ENCODE measurements at places on chromosomes 1 and 21.
A peak's percentile ranks its signal among the peaks of the same experiment; 100 is the strongest.

GRCh38 chr1:6082430-6082971, 36.8 kb downstream of the KCNAB2 start:
- DNase-seq: peak; percentile 58

DNA sequence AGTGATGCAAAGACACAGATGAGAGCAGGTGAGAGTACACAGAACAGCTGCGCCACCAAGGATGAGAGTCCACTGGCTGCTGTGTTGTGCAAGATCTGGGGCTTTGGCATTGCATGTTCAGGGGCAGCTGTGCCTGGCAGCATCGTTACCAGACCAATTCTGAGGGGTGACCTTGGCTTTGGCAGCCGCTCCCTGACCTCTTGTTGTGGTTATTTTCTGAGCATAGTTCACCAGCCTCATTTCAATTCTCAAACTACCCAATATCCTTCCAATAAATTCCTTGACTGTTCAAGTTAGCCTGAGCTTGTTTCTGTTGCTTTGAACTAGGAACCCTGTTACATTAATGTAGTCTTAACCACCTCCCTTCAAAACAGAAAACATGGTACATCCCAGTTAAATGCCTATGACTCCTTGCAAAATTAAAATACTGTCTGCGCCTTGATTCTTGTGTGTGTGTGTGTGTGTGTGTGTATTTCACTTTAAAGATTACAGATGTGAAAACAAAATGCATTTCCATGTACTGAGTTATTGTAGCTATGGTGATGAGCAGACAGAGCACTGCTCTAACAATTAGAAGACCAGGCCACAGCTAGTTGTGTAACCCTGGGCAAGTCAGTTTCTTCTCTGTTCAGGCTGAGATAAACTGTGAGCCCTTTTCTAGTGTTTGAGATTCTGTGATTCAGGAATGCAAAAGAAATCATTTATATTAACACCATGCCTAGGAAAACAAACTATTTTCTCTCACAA, 106.3 kb upstream of the GUCA2B start:
- DNase-seq: peak; percentile 4

GRCh38 chr1:80363689-80364475, 1357.4 kb upstream of the ADGRL4 start:
- no peak for DNase-seq

GRCh38 chr21:37626320-37626719, 259.7 kb downstream of the DYRK1A start:
- no peak for DNase-seq

DNA sequence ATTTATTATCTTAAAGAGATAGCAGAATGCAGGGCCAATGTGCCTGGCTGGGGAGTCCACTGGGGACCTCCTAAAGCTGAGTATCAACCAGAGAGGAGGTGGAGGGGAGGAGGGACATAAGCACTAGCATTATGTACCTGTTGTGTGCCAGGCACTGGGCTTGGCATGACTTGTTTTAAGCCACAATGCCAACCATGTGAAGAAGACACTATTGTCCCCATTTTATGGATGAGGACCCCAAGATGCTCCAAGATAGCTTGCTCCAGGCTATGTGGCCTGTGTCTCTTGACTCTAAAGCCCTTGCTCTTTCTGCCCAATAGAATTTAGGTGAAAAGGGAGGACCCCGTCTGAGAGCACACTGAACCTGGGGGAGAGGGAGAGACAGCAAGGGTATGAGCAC, 111.3 kb downstream of the GLIS1 start:
- no peak for DNase-seq
